ENCODE measurements at places on chromosomes 7 and 10.

- DNase-seq, result no peak
Measured at GRCh38 chr7:134780166-134780828, 863 bp downstream of the CALD1 start.

DNA sequence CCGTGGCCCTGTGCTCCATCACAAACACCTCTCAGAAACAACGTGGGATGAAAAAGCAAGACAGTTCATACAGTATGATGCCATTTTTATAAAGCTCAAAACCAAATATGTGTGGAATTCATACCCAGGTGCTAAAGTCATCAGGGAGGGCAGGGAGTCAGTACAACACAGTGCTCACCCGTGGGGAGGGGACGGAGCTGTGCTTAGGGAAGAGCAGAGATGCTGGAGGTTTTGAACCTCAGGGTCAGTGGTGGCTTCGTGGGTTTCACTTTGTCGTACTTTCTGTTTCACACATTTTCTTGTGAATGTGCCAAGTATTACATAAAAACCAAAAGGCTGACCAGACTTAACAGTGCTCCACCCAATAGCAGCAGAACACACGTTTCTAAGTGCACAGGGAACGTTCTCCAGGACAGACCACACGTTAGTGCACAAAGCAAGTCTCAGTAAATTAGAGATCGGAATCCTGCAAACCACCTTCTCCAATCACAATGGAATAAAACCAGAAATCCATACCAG lies 21.2 kb downstream of the ZMIZ2 start:
- DNase-seq, result no peak

- DNase-seq, result no peak
Measured at GRCh38 chr7:47376991-47377616, 204.8 kb downstream of the TNS3 start.

- no peak for DNase-seq
Measured at GRCh38 chr10:78552261-78552811, 516.4 kb upstream of the ZMIZ1 start.

DNA sequence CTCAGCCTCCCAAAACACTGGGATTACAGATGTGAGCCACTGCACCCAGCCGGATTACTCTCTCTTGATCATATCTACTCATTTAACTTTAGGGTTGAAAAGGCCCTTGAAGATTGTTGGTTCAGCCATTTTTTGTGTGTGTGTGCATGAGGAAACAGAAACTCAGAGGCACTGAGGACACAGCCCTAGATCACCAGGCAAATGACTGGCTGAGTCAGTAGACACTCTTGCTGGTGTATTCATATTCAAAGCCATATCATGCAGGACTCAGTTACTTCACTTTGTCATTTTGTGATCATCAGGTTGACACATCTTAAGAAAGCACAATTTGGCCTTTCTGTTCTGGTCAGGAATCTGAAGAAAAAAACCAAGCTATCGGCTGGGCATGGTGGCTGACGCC lies 253.4 kb downstream of the TRIL start:
- DNase-seq, result no peak

Measured in hematopoietic multipotent progenitor cell treated with erythropoietin and hydrocortisone succinate and interleukin-3 and kit ligand, for 17 days (in vitro differentiated cells).